HCEC 1CT (cell line): ENCODE measurements at places on chromosomes 1 and 21.

- DNase-seq: no peak
Measured at GRCh38 chr1:15899266-15899665, 51.8 kb downstream of the SPEN start.

GRCh38 chr1:196515904-196516303 is 92.3 kb downstream of the KCNT2 start:
- DNase-seq: no peak

DNA sequence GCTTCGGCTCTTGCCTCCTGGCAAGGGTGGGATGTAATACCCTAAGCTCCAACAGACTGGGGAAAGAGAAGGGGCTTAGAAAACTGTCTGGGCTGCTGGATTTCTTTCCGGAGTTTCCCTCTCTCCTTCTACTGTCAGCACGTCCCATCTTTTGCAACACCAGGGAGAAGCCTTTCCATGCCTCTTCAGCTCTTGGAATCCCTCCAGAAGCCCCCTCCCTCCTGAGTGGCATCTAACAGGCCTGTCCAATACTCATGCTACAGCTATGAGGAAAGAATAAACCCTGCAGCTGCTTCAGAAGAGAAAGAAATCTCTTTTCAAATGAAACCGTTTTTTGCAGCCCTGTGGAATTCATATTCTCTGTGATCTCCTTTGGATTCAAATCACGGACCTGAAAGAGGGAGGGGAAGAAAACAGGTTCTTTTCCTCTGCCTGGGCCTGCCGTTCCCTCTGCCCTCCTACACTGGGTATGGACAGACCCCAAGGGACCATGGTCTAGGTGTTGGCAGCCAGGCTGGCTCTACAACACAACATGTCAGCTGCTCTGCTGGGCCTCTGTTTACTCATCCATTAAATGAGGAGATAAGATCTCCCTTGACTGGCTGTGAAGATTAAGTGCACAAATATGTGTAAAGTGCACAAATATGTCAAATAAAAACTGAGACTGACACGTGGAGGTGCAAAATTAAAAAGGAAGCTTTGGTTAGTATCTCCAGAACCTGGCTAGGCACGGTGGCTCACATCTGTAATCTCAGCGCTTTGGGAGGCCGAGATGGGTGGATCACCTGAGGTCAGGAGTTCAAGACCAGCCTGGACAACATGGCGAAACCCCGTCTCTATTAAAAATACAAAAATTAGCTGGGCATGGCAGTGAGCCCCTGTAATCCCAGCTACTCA is 6.0 kb upstream of the CAPN2 start:
- DNase-seq: peak; percentile 76

DNA sequence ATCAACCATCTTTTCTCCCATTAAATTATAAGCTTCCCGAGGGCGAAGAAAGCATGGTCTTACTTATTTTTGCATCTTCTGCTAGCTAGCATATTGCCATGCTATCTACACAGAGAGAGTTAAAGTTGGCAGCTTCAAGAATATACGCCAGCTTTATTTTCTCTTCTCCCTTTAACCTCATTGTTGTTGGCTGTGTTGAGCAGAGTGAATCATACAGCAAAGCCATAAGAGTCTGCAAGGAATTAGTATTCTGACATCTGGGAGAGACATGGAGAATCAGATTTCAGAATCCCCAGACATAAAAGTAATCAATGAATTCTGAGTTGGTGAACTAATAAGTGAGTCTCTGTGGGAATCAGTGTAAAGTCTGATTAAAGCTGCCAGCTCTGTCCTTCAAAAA is 649.6 kb upstream of the PTBP2 start:
- peak; percentile 11 for DNase-seq

GRCh38 chr1:177817937-177818875 is 151.7 kb downstream of the SEC16B start:
- no peak for DNase-seq

- DNase-seq: no peak
Measured at GRCh38 chr1:58649555-58649954, 50.3 kb downstream of the MYSM1 start.

DNA sequence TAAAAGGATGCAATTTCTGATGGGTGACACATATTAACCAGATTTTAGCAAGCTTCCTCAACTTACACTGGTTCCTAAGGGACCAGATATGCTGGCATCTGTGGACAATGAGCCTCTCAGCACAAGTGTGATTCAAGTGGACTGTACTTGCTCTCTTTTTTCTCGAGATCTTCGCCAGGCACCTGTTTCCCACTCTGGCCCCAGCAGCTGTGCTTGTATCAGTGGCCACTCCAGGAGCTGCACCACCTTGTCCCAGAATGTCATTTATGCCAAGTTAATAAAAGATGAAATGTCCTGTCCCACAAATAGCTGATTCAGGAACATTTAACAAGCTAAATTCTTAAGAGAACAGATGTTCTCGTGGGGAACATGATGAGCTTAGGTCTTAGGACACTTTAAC is 14.6 kb downstream of the C1orf198 start:
- DNase-seq: no peak

GRCh38 chr1:31977385-31978131 is 36.1 kb upstream of the KHDRBS1 start:
- DNase-seq: peak; percentile 62

GRCh38 chr1:37629008-37629407 is 5.7 kb downstream of the RSPO1 start:
- no peak for DNase-seq

- DNase-seq: no peak
Measured at GRCh38 chr1:232493869-232494268, 136.1 kb downstream of the SIPA1L2 start.

GRCh38 chr1:233367057-233367803 is 39.7 kb downstream of the MAP3K21 start:
- peak; percentile 4 for DNase-seq

DNA sequence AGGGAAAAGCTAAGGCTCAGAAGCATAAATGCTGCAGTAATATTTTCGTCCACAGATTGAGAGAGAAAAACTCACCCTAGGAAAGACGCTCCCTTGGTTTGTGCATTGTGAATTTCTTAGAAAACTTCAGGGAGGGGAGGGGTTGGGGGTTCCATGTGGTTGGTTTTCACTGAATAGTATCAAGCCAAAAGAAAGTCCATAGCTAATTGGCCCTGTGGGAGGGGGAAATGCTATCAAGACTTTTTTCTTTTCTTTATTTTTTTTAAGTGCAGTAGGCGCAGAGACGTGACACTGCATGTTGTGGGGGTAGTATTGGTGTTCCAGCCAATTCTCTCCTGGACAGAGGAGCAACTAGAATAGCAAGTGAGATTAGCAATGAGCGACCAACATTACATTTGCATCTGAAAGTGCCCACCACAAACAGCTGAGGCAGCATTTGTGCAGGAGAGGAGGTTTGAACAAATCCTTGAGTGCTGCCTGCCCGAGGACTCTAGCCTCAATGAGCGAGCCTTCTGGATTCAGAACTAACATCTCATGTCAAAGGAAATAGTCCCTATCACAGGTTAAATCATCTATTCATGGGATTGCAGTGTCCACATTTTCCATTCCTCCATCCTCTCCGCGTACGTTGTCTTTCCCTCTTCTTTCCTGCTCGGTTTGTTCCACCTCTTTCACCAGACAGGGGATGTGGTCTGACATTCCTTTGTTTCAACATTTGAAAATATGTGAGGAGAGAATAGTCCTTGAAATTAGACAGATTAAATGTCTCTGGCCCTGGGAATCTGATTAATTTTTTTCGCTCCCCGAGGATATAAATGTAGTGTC is 118.0 kb upstream of the MARK1 start:
- no peak for DNase-seq

- DNase-seq: no peak
Measured at GRCh38 chr1:59570524-59570923, 244.2 kb upstream of the HOOK1 start.

- peak; percentile 13 for DNase-seq
Measured at GRCh38 chr1:72635719-72636118, 353.4 kb upstream of the NEGR1 start.

DNA sequence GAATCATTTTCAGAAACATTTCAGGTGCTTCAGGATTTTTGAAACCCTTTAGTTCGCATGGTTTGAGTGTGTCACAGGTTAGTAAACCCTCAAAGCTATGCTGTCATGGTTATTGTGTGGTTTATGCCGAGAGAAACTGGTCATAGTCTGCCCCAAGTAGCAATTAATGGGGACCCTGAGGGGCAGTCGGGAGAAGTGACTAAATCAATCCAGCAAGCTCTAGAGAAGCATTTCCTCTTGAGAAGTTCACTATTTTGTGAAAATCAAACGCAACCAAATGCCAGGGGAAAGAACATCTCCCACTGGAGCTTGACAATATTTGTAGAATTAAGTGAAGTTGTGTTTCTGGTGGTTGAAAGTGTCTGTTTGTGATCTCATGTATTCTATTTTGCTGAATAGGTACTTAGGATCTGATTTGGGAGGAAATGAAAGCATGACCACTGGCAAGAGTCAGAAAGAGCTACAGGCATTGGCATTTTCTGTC is 63.0 kb upstream of the BACH1 start:
- no peak for DNase-seq

GRCh38 chr1:200558866-200559459 is 61.6 kb downstream of the KIF14 start:
- DNase-seq: peak; percentile 55

DNA sequence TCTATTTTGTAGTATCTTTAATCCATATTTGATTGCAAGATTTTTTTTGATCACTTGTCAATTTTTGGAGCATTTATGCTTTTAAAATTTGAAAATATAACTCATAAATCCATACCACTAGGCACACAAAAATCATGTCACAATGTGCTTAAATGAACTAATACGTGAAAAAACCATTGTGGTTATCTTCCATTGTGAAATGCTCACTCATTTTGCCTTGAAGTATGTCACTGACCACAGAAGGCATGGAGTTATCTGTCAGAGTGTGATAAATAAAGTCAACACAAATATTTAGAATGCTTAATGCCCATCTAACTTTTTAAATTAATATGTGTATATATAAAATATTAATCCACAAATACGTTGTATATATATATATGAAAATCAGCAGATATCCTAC is 347.2 kb downstream of the PTPRC start:
- no peak for DNase-seq

GRCh38 chr1:40394491-40395172 is 21.1 kb downstream of the SMAP2 start:
- DNase-seq: peak; percentile 66

GRCh38 chr1:19049128-19049768 is 92.8 kb upstream of the IFFO2 start:
- no peak for DNase-seq
